Effector memory CD4-positive, alpha-beta T cell (primary cell): ENCODE measurements at places on chromosomes 2 and 18.
A peak's percentile ranks its signal among the peaks of the same experiment; 100 is the strongest.

GRCh38 chr18:13022644-13023043 lies 31.5 kb downstream of the CEP192 start:
- no peak for DNase-seq

- no peak for DNase-seq
These were observed 160.8 kb downstream of the ACKR3 start for GRCh38 chr2:236730393-236730792.

DNA sequence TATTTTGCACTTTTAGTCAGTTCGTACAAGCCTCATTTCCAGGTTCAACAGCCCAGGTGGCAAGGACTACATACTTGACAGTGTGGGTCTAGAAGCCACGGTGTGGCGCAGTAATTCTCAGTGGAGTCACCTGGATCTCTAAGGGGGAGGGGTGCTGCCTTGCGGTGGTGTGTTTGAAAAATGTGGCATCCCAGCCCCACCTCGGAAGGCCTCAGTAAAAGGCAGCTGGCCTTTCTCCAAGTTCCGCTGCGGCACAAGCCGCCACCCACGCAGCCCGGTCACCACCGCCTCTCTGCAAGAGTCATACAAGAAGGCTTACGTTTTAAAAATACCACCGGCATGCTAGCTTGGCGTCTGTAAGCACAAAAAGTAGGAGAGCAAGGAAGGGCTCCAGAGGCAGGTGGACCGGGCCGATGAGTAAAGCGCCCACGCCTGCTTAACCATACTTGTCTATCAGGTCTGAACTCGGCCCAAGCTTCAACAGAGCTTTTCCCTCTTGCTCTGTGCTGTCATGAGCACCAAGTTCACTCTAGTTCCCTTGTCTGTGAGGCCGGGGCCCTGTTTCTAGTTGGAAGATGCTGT lies 49.5 kb downstream of the SPRED2 start:
- peak; percentile 49 for DNase-seq

DNA sequence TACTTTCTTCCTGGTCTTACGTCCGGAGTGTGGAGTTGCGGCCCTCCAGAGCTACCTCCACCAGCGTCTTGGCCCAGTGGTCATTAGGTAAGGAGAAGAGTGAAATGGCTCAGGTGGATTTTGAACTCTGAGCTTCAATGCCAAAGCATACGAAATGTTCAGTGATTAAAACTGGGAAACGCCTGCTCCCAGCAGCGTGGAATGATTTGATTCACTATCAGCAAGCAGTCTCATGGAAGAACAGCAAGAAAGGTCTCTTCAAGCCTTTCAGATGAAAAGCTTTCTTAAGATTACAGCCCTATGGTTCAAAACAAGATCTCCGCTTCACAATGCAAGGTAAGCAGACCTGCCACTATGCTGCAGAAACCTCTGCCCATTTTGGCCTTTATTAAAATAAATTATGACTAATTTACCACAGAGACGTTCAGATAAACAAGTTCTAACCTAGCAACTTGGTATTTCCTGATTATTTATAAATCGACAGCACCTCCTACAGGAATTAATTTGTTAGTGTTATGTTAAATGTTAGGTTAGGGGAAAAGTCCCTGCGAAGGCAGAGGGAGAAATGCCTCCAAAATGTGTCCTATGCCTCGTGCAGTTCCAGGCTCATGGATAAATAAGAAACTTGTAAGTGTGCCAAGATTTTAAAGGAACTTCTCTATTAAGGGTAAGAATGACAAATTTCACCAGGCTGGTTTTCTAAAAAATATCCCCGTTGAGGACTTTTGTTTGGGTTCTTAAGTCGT lies 10.1 kb downstream of the SP9 start:
- DNase-seq: no peak

DNA sequence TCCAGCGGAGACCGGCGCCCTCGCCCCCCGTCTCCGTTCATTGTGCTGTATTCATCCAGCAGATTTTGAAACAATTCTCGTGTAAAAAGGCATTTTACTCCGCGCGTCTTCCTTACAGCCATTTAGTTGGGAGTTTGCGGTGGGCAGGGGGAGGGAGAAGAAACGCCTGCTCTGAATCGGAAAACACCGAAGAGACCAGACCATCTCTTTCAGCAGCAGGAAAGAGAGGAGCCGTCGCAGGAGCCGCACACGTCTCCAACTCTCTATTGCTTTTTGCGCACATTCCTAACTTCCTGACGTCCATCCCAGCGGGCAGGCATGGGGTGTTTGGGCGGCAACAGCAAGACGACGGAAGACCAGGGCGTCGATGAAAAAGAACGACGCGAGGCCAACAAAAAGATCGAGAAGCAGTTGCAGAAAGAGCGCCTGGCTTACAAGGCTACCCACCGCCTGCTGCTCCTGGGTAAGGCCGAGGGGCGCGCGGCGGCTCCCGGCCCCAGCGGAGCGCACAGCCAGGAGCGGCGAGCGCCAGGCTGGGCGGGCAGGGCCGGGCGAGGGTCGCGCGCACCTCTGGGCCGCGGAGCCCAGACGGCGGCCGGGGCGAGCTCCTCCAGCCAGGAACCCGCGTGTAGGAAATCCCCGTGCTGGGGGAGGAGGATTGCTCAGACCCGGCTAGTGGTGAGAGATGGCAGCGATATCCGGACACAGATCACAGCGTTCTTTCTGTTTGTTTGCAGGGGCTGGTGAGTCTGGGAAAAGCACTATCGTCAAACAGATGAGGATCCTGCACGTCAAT lies 63.2 kb downstream of the GNAL start:
- DNase-seq: no peak

GRCh38 chr2:161237392-161238264 lies 70.6 kb upstream of the PSMD14 start:
- peak; percentile 47 for DNase-seq

DNA sequence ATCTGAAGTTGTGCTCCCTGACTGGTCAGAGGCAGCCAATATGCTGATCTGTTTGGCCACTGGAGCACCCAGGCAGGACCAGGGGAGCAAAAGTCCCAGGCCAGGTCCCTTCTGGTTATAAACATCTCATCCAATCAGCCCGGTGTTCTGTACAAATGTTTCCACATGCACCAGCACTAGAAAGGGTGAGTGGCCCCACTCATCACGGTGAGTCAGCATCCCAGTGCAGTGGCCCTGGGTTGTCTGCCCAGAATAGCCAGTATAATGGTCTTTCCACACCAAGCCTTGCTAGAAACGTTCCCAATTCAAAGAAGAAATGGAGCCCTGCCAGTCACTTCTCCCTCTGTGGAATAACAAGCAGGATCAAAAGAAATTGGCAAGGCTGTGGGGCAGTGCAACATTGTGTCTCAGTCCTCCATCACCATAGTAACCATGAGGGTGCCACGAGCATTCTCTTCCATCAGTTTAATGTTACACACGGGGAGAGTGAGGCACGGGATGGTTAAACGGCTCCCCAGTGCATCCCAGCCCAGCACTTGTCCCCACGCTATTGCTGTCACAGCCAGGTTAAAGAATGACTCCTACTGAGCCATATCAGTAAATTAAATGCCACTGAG lies 174.9 kb downstream of the SEPTIN10 start:
- DNase-seq: no peak

GRCh38 chr2:220269367-220269766 lies 641.9 kb downstream of the SLC4A3 start:
- no peak for DNase-seq

DNA sequence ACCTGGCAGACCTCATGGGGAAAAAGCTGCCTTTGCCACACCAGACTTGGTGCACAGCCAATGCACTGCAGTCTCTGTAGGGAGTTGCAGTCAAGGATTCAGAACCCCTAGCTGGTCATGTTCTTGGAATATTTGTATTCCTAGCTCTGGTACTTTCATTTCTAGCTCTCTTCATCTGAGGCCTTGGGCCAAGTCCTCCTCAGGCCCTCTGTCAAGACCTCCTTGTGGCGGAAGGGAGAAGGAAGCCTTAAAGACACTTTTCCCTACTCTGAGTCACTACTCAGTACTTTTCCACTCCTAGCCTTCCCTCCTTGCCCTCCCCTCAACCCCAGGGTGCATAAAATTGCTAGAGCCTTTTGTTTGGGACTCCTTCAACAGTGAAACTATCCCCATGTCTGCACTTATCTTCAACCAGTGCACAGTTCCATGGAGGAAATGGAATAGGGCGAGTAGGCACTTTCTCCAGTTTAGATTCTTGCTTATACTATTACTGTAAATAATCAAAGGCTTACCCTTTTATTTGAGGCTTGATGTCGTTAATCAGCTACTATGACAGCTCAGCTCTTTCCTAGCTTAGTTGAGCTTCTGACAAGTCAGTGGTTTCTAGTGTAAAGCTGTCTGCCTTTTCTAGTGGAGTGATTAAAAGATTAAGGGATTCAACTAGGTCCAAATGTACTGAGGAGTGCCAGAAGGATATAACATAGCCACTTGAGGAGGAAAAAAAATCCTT lies 15.8 kb downstream of the M1AP start:
- DNase-seq: no peak

DNA sequence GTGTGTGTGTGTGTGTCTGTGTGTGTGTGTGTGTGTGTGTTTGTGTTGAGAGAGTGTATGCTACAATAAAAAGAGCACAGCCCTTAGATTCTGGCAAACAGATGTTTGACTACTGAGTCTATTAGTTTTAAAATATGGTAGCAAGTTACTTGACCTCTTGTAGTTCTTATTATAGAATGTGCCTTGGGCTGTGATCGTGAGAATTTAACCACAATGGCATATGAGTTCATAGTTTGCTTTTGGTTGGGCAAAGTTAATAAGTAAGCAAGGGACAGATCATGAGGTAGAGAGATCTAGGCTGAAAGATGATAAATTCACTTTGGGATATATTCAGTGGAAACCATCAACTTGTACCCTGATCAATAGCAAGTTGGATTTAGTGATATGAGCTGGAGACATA lies 334.3 kb upstream of the VWC2L start:
- DNase-seq: no peak

DNA sequence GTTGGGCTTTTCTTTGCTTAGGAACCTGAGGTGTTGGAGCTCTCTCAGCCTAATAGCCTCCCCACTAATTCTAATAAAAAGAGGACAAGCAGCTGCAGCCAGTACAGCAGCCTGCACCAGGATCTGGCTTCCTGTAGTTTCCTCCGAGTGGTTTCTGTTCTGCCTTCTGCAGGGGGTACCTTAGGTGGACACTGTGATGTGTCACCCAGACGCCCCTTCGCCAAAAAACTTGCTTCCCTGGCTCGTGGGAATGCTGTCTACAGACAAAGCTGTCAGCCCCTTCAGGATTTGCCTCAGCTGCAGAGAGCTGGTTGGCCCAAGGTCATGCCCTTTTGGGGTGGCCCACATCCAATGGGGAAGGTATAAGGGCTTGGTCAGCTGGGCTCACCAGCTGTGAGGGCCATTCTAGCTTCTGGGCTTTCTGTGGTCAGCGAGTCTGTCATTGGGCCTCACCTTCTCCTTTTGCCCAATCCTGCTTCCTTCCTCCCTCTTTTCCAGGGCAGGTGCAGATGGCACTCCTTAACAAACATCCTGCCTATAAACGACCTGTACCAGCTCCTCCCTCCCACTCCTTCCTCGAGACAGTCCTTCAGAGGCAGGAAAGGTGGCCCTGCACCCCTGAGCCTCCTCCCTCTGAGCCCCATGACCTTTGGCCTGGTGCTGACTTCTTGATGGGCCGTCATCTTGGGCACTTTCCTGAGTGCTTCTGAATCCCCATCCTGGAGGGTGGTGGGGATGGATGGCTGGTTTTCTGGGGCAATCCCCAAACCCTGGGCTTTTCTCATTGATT lies 44.0 kb upstream of the ROCK2 start:
- no peak for DNase-seq

DNA sequence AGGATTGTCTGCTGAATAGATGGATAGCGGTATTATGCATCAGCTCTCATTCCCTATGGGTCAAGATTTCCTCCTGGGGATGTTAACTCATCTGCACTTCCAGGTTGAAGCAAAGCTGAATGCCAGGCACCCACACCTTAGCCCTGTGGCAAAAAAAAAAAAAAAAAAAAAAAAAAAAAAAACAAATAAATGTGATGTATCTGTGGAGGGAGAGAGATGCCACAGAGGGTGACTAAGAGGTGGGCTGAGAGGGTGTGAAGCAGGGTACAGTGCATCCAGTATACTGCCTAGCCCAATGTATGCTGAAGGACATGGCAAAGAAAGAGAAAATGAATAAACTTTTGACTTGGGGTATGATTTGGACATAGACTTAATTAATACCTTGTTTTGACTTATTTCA lies 91.4 kb downstream of the COPS8 start:
- DNase-seq: no peak

GRCh38 chr2:54271189-54271588 lies 15.2 kb upstream of the TSPYL6 start:
- no peak for DNase-seq

DNA sequence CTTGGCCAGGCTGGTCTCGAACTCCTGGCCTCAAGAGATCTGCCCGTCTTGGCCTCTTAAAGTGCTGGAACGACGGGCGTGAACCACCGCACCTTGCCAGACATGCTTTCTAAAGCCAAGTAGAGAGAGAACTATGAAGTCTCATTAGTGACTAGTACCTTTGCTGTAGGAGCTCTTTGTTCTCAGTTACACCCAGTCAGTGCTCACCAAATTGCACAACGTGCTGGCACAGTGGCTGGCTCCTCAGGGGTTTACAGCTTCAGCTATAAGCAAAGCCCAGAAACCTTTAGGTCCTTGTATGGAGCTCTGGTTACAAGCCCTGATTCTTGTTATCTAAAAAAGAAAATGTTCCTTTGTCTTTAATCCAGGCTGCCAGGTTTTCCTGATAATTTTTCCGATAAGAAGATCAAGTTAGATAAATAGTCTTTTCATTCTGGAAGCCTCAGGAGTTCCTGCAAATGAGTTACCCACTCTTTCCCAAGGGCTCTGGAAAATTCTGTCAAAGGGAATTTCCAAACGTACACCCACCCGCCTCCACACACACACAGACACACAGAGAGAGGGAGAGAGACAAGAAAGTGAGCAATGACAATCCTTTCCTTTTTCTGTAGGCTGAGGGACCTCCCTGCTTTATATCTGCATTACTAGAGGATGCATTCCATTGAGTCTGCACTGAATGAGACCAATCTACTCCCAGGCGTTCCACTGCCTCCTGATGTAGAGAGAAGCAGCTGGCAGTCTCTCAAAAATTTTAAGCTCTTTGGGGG lies 100.2 kb upstream of the CSRNP3 start:
- no peak for DNase-seq

DNA sequence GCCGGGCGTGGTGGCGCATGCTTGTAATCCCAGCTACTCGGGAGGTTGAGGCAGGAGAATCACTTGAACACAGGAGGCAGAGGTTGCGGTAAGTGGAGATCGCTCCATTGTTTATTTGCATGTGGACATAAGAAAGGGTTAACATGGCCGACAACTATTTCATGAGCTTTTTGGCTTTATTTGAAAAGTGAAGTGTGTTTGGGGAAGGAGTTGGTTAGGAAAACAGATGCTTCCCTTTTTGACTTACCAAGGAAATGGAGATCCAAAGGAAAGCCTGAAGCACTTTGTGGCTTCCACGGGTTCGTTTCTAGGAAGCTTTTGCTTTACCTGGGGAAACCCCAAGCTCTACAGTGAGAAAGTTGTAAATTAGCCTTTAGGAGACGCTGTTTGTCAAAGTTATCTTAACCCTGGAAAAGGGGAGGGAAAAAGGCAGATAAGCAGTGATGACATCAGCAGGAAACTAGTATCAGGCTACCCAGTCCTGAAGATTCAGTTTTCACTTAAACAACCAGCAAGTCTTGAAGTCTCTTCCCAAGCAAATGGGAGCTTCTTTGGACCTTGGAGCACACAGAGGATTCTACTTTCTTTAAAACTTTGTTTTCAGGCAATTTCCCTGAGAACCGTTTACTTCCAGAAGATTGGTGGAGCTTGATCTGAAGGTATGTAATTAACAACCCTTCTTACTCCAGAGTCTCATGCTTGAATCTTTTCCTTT lies at the start of gene CASP10:
CASP10 (plus strand) TSS at position 492 of the 715 bp plus-strand sequence. CDS start 2,637 bp downstream, outside the sequence.
- no peak for DNase-seq

- DNase-seq: no peak
These were observed 94.2 kb downstream of the CD8B2 start for GRCh38 chr2:106581328-106581727.
